Neural progenitor cell (in vitro differentiated cells): ENCODE measurements at places on chromosomes 5 and 9. TPM values are rescaled to one million over a fixed set of nuclear protein-coding genes. Genes with fewer than 3 reads are reported as not detected.

DNA sequence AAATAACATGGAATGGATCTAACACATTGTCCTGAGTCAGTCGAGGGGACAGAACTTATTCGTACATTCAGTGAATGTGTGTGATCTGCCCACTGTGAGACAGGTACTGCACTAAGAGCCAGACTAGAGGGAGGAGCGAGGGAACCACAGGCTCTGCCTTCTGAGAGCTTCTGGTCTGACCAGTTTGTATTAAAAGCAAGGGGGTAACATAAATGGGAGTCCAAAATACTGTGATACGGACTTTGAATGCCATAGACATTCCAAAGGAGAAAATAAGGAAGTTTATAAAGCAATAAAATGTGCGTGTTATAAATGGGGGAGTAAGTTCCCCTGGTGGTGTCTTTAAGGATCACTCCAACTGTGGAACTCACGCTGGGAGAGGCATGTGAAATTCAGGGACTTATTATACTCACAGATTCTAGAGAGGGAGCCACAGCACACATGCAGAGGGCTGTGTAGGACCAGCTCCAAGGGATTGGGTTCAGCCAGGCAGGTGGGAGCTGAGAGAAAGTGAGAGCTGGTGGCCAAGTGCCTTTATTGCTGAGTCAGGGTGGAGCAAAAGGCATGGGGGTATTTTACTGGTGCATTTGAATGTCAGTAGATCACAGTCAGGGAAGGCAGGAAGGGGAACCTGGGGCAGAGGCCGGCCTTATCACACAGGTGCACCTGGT lies 186.5 kb upstream of the WWC1 start:
- peak; percentile 50 for DNase-seq

DNA sequence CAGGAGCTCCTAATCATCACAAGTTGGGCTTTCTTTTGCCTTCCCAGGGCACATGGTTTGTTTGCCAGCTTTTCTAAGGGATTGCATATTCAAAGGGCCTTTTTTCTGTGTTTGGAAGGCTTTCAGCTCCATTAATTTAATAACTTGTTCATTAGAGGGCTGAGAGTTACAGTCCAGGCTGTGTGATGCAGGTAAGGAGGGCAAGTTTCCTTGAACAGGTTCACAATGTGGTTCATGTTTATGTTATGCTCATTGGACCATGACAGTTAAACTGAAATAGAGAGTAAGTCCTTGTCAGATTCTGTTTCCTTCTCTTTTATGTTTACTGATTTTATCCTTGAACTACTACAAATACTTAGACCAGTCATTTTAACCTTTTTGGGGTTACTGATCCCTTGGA lies 174.4 kb downstream of the MARCHF11 start:
- no peak for DNase-seq

- no peak for DNase-seq
These were observed 329.4 kb downstream of the ELAVL2 start for GRCh38 chr9:23496489-23497136.

DNA sequence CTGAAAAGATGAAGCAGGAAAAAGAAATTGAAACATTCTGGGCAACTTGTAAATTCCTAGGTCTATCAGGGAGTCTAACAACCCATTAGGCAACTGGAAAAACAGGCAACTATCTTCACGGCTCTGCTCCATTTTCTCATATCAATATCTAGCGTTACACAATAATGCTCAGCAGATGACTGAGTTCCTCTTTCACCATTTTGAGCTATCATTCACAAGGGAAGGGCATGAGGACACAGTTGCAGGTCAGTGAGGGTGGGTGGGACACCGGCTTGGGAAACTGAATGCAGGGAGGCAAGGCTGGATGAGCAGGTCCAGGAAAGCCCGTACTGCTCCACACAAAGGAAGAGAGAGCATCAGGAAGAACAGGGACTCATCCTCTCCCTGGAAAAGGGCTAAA lies 67.0 kb downstream of the FRMD3 start:
- no peak for DNase-seq

- no peak for DNase-seq
These were observed 47.4 kb downstream of the VAV2 start for GRCh38 chr9:133944746-133945135.

- no peak for DNase-seq
These were observed 65.2 kb downstream of the C9orf50 start for GRCh38 chr9:129555512-129556215.

- no peak for DNase-seq
These were observed 496.0 kb upstream of the CLINT1 start for GRCh38 chr5:158354958-158355357.

- no peak for DNase-seq
These were observed 235.6 kb downstream of the SPOCK1 start for GRCh38 chr5:137263371-137264005.

GRCh38 chr5:179609834-179610108 lies 13.7 kb downstream of the HNRNPH1 start:
- DNase-seq, result no peak

Gene CNTNAP3
- total RNA-seq, result 21.8 and 25.8 TPM in 2 replicates

Gene LRRC19
- not detected in 2 replicates for total RNA-seq

Gene GTF2H2C
- 70.5 and 71.9 TPM in 2 replicates for total RNA-seq

Gene PTPRD
- 118 and 136 TPM in 2 replicates for total RNA-seq
